ENCODE measurements at places on chromosomes 7 and 10.

- no peak for DNase-seq
These were observed 363.4 kb downstream of the GLRX3 start for GRCh38 chr10:130499541-130499940.

DNA sequence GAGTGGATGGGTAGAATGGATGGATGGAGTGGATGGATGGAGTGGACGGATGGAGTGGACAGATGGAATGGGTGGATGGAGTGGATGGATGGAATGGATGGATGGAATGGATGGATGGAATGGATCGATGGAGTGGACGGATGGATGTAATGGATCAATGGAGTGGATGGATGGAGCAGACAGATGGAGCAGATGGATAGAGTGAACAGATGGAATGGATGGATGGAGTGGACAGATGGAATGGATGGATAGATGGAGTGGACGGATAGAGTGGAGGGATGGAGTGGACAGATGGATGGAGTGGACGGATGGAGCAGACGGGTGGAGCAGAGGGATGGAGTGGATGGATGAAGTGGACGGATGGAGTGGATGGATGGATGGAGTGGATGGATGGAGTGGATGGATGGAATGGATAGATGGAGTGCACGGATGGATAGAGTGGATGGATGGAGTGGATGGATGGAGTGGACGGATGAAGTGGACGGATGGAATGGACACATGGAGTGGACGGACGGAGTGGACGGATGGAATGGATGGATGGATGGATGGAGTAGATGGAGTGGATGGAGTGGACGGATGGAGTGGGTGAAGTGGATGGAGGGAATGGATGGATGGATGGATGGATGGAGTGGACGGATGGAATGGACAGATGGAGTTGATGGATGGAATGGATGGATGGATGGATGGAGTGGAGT, 260.3 kb upstream of the C7orf33 start:
- DNase-seq: no peak

DNA sequence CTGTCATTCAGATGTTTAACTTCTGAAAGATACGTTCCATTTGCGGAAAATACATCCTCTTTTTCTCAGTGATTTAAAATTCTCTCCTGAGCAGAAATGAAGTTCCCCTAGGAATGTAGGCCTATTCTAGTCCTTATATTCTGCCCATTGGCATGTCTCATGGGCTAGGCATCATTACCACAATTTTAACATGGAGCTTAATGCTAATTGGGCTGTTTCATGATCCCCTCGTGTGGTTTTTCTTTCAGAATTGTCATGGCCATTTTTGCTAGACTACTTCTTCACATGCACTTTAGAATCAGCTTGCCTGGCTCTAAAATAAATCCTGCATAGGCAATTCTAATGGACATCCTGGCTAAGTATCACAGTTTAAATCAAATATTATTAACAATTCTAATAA, 1.0 kb downstream of the TMEM176B start:
- DNase-seq: no peak

- DNase-seq: no peak
These were observed 33.4 kb downstream of the SCD start for GRCh38 chr10:100380400-100380799.

- DNase-seq: no peak
These were observed 78.1 kb upstream of the CYTH3 start for GRCh38 chr7:6350433-6351058.
